Progenitor cell of endocrine pancreas (in vitro differentiated cells): ENCODE measurements at places on chromosomes 2 and 18.

DNA sequence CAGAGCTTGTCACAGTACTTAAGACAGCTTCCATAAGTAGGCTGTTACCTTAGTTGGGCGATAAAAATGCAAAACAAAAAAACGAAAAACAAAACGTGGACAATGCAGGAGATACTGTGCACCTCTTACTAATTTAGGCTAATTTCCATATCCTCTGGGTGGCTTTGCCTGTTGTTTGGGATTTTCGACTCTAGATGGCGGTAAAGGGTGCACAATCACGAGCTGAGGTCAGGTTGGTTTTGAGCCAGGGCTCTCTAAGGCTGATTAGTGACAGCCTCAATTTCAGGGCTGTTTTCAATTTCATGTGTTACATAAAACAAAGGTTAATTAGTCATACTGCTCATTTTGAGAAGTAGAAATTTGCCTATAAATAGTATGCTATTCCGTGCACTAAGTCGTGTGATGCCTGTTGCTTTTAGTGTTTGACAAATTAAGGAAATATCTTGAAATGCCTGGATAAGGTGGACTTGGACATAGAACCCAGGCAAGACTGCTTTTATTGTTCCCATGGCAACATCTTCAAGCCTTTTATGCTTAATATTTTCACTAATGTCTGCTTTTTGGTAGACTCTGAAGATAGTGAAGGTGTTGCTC is 493.1 kb downstream of the SOCS6 start:
- DNase-seq: peak; percentile 51

DNA sequence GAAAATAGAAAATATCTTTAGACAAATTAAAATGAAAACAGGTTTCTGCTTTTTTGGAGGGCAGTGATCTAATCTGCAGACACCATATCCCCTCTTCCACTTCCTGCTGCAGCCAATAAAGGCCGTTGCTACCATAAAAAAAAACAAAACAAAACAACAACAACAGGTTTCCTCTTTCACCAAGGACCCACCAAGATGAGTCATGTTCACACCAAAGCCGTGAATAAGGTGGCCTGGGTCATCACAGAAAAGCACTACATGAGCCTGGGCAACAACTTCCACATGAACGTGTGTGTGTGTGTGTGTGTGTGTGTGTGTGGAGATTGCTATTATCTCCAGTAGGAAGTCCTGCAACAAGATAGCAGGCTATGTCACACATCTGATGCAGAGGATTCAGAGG is 24.8 kb upstream of the TFCP2L1 start:
- no peak for DNase-seq

DNA sequence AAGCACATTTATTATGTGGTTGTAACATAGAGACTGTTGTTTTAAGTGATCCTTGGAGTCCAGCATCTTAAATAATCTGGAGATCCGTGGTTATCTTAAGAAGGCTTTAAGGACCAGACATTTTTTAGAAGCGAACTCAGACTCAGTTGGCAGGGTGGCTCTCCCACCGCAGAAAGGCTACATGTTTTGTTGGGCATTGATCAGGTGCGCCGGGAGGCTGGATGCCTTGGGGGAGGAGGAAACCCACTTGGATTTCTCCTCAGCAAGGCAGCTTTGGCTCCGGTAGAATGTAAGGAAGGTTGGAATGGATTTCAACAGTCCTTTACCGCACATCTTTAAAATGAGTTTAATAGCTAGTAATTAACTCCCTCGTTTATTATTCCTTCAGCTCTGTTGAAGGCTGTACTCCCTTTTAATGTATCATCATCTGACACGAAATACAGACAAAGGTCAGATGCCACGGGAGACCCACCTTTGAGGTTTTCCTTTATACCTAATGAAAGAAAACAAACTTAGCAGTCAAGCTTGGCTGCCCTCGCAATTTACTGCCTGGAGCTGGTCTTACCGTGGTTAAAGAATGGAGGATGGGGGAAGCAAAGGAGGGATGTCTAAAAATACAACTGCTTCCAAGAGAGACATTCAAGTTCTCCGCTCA is 1.2 kb downstream of the TMEM200C start:
- no peak for DNase-seq

DNA sequence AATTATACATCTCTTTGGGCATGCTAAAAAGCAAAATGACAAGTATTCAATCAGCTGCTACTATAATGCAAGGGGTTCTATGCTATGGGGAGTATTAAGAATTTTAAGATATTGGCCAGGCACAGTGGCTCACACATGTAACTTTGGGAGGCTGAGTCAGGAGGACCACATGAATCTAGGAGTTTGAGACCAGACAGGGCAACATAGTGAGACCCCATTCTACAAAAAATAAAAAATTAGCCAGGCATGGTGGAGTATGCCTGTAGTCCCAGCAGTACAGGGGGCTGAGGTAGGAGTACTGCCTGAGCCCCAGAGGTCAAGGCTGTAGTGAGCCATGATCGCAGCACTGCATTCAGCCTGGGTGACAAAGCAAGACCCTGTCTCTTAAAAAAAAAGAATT is 5.5 kb upstream of the KIAA2012 start:
- DNase-seq: no peak

- no peak for DNase-seq
Observed at GRCh38 chr2:239868556-239869181, 156.5 kb downstream of the NDUFA10 start.

DNA sequence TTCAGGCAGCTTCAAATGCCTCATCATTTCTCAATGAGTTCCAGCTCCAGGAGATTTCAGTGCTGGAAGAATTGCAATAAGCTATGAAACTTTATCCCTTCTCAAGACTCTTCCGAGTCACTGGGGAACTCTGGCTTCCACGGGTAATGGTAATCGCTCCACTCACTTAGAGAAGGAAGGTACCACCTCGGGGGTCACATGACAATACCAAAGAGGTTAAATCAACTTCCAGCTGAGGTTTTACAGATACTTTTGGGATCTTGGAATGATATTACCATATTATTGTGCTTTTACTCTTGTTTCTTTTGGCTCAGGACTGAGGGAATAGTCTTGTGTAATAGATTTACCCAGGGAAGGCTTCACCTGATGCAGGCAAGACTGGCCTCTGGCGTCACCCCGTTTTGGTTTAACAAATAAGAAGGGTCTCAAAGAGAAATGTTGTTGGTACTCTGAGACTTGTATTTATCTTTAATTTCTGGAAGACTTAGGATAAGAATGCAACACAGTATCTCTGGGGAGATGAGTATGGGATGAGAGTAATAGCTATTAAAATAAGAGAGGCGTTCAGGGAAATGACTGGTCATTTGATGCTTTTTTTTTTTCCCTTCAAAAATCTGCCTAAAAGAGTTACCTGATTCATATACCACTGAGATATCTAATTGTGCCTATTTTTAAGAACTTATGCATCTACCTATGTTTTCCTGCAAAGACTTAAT is 316.9 kb upstream of the ZEB2 start:
- DNase-seq: no peak

GRCh38 chr18:68797871-68798270 is at the start of gene CCDC102B:
TSS of gene CCDC102B (plus strand) at chr18:68798080. CDS start at chr18:68836764, 38,684 bp downstream.
- no peak for DNase-seq

DNA sequence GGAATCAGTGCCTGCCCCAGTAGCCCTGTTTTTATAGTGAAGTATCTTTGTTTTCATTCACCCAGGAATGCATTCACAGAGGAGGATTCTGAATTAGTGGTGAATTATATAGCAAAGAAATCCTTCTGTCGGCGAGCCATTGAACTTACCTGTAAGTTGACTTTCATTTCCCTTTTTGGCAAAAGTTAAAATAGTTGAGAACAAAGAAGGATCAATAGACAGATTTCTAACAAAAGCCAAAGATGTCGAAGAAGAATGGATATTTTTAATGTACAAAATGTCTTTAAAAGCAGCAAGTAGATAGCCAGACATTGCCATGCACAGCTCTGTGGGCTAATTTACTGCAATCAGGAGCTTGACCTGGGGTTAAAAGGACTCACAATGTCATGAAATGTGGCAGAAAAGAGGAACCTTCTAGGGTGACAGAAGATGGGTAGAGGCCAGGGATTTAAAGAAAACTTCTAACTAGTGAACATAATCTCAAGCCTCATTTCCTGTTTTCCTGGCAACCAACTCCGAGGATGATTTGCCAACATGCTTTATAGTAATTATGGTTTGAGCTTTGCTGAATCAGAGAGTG is 53.8 kb upstream of the TMEM87B start:
- DNase-seq: no peak
